ENCODE measurements at places on chromosomes 2 and 18.

- DNase-seq, result no peak
Measured at GRCh38 chr2:233402789-233403188, 48.5 kb downstream of the DGKD start.

- DNase-seq, result no peak
Measured at GRCh38 chr18:12886498-12887126, 2.6 kb upstream of the PTPN2 start.

GRCh38 chr2:172462849-172463381, 35.5 kb downstream of the ITGA6 start:
- DNase-seq, result no peak

- no peak for DNase-seq
Measured at GRCh38 chr2:98903064-98903355, 33.0 kb downstream of the CRACDL start.

GRCh38 chr2:19114754-19115231, 243.6 kb downstream of the OSR1 start:
- DNase-seq, result no peak
